Left lung (tissue), 14 donors: ENCODE measurements at places on chromosomes 6 and 20. TPM values are rescaled to one million over a fixed set of nuclear protein-coding genes. Genes with fewer than 3 reads are reported as not detected.

LAMA2 gene
- polyA plus RNA-seq, result 61.1 TPM

DNA sequence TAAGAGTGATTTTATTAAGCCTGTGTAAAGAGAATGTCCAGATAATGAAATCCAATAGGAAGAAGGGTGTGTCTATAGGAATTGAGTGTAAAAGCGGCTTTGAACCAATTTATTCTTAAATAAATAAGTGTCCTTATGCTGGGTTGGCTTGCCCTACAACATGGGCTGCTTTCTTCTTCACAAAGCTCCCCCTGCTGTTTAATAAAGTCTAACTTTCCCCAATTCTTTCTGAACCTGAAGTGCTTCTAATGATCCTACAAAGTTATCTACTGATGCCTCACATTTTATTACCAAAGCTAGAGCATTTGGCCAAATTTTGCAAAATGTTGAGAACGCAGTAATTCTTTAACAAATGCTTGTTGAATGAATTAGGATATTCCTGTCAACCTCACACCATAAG lies 36.3 kb upstream of the SIRT5 start:
- DNase-seq, result no peak

GRCh38 chr6:20572288-20572687 lies 38.0 kb downstream of the CDKAL1 start:
- DNase-seq, result no peak

DNA sequence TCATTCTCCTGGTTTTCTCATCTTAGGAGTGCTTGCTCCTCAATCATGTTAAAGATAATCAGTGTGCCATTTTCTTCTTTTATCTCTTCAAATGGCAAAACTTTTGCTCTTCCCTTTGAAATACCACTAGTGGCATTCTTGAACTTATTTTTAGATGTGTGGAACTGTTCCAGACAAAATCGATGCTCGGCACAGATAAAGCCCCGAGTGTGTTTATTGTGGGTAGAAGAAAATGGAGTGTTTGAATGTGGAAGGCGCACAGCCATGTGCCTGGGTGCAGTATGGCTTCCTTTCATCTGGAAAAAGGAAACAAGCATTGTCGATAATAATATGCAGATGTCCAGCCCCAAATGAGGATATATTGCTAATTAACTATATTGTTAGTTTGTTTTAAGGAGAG lies 42.4 kb downstream of the ISM1 start:
- DNase-seq, result no peak

- no peak for DNase-seq
Measured at GRCh38 chr6:141809901-141810300, 322.8 kb upstream of the GJE1 start.
